Hematopoietic multipotent progenitor cell (in vitro differentiated cells): ENCODE measurements at places on chromosomes 13 and 19.

GRCh38 chr13:26926371-26926770 lies 165.8 kb upstream of the GPR12 start:
- DNase-seq = no peak

GRCh38 chr19:13038306-13039210 lies 43.3 kb downstream of the NFIX start:
- no peak for DNase-seq

- DNase-seq = peak; percentile 25
Observed at GRCh38 chr19:18488838-18489626, 32.8 kb downstream of the ELL start.

DNA sequence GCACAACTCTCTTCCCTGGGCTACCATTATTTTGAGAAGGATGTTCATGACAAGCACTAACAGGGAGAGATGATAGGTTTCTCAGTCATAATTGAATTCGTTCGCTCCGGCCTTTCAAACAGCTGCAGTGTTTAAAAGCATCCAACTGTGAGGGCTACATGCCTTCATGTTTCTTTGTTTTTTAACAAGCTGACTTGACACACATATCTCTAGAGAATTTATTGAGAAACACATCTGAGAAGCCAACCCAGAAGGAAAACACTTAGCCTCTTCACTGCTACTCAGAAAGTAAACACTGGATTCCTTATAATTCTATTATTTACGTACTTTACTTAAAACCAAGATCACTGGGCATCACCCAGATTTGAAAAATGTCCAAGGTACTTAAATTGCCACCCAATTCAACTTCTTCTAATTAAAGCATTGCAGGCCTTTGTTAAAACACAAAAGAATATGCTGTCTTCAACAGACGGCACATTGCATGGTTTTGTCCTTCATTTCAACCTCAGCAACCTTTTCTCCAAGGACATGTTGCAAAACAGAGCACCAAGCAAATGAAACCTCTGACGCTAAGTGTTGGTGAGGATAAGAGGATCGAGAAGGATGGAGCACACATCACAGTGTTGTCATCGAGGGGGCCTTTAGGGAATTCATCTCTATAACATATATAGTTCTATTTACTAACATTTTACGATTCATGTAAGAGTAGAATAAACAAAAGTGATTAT lies 75.8 kb downstream of the TBC1D4 start:
- DNase-seq = no peak

DNA sequence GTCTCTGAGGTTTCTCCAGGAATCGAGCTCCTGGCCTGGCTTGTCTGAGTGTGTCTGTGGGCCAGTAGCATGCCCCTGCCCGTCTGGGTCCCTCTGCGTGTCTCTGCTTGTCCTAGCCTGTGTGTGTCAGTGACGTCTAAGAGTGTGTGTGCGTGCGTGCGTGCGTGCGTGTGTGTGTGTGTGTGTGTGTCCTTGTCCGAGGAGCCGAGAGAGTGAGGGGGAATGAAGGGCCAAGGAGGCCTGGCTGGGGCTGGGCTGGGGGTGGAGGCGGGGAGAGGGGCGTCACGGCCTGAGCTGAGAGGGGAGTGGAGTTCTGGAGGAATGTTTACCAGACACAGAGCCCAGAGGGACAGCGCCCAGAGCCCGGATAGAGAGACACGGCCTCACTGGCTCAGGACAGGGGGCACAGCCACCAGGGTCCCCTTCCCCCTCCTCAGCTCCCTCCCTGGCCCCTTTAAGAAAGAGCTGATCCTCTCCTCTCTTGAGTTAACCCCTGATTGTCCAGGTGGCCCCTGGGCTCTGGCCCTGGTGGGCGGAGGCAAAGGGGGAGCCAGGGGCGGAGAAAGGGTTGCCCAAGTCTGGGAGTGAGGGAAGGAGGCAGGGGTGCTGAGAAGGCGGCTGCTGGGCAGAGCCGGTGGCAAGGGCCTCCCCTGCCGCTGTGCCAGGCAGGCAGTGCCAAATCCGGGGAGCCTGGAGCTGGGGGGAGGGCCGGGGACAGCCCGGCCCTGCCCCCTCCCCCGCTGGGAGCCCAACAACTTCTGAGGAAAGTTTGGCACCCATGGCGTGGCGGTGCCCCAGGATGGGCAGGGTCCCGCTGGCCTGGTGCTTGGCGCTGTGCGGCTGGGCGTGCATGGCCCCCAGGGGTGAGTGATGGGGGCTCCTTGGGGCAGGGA lies at the start of gene AXL:
Gene AXL, plus strand, starts transcription at position 609 of the 893 bp plus-strand sequence. Its CDS starts 170 bp downstream, at position 779.
- no peak for DNase-seq

DNA sequence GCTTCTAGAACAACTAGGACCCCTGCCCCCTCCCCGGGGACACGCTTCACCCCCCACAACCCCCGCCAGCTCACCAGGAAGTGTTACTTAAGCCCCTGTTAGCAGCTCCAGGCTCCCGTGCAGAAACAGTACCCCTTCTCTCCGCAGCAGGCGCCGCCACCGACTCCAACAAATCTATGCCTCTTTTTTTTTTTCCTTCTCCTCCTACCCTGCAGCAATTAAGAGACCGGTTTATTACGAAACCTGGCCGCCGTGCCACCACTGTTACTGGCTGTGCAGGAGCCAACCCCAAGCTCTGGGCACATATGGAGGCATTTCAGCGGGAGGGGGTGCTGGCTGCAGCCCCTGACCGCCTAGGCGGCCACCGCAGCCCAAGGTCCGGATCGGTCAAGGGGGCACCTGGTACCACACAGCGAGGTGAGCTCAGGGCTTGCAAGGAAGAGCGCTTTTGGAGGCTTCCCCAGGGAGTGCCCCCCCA lies 2.4 kb downstream of the GADD45B start:
- peak; percentile 85 for DNase-seq

DNA sequence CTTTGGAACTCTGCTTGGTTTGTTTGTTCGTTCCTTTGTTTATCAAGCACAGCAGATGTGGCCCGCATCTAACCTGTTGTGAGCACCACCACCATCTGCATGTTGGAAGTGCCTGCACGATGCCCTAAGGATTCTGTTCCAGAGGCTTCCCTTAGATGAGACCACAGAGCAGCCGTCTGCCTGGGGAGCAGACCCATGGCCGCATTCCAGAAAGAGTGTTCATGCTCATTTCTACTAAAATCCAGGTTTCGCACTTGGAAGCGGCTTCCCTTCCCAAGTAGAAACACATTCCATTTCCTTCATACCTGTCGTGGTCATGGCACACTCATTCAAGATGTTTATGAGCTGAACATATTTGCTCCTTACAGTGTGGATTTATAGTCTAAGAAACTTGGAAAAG lies 27.2 kb downstream of the COL4A2 start:
- no peak for DNase-seq

GRCh38 chr13:86954341-86954740 lies 716.8 kb upstream of the SLITRK5 start:
- DNase-seq = no peak

- no peak for DNase-seq
Observed at GRCh38 chr19:48444936-48445200, 915 bp upstream of the GRWD1 start.

DNA sequence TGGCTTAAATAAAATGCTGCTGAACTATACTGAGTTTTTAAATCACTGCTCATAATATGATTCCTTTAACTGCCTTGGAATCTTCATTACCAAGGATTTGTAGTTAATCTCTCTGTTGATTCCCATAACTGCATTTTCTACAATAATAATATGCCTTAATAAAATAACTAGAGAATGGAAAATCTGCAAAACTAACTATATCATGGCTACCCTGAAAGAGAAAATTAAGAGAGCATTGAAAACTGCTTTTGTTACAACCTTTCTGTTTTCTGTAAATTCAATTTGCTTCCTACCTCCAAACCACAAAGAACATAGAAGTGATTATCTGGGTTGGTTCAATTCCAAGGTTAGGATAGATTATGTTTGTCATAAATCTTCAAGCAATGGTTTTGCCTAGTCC lies 202.8 kb upstream of the ATXN8OS start:
- no peak for DNase-seq

DNA sequence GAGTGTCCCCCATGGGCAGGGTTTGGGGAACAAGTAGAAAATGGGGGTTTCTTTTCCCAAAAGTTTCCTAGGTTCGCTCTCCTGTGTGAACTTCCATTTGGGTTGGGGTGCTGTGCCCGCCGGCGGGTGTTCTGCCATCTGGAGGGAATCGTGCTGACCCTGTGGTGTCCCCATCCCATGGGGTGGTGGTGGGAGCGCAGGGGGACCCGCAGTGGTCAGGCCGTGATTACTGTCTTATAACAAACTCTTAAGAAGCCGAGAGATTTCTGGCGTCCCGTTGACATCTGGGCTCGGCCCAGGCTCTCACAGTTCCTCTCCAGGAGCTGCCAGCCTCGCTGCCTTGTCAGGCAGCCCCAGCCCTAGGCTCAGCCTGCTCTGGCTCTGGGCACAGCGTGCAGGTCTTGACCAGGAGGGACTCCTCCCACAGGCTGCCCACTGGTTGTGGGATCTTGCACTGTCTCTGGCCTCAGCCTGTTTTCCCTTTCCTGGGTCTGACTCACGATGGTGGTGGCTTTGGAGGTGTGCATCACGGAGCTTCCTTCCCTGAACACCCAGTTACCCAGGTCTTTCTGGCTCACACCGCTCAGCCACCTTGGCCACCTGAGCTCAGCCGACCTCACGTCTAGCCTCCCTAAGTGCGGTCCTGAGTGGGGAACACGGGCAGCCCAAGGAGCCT lies 34.5 kb downstream of the PLEKHJ1 start:
- no peak for DNase-seq

DNA sequence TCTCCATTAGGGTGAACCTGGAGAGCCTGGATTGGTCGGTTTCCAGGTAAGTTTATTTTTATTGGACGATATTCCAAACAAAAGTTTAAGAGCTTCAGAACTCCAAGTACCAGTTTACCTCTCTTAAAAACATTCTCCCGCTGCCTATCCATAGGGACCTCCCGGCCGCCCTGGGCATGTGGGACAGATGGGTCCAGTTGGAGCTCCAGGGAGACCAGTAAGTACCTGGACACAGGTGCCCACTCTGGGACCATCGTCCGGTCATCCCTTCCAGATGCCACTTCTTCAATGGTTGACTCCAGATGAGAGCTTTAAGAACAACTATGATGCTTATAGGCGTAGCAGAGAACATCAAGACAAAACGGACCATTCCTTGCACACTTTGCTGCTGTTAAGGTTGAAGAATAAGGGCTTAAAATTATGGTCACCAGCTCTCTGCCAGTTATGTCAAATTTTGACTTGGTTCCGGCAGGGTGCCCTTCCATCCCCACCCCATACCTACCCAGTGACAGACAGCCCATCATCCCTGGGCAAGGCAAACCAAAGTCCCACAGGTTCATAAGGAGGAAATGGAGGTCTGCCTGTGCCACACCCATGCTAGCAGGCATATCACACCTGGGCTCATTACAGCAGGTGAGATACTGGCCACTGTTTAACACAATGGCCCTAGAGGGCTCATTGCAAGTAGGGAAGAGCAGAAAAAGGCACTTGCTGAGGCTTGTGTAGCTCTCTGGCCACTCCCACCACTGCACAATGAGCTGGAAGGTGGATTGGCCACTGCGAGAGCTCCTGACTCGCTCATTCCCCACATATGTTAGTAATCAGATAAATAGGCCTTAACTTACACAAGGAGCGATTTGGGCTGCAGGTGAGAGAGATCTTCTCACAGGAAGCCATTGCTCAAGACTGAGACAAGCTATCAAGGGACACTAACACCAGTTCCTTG lies 123.6 kb downstream of the COL4A2 start:
- DNase-seq = no peak

DNA sequence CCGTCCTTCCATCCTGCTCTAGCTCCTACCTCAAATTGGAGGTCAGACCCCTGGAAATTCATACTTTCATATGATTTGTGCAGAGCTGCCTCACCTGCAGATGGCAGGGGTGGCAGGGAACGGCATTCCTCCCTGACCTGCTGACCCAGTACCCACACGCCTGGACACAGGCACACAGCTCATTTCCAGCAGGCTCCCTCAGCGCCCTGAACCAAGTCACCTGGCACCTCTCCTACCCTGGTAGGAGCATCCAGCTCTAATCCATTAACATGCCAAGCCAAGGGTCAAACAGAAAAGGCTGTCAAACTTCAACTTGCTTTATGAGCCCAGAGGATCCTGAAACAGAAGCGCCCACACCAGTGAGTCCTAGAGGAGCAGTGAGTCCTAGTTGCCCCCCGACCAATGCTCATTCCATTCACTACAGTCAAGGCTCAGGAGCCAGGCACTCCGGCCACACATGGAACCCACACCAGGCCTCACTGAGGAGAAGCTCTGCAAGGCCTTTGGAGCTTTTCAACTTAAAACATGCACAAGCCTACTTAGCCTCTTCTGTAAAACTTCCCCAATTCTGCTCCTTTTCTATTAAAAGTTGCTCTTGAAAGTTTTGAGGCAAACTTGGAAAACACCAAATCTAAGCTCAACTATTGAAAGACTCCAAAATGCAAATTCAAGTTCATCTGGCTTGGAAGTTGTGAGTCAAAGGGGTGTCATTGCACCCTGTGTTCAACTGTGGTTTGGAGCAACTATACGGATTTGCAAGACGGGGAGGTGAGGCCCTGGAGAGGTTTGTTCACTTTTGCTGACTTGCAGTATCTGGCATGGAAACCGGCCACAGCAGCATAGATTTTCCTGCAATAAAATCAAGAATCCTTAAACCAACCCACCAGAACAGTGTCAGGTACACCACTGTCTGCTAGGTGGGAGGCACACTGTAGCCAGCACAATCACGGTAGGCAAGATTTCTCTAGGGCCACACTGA lies 96.7 kb downstream of the CRYL1 start:
- DNase-seq = no peak

GRCh38 chr13:57425531-57425930 lies 206.0 kb upstream of the PCDH17 start:
- no peak for DNase-seq

DNA sequence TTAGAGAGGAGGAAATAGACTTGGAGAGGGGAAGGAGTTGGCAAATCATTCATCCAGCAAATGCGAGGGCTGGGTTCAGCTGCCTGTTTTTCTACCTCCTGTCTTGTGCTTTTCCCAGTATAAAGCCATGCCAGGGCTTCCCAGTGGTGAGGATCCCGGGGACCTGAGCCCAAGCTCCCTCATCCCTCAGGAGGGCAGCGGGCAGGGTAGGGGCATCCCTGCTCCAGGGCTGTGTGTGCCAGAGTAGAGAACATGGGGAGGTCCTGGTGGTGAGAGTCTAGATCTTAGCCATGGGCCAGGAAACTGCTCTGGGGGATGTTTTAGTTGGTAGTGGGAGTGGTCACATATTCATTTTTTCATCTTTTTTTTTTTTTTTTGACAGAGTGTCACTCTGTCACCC lies 43.6 kb downstream of the GPR12 start:
- DNase-seq = no peak

DNA sequence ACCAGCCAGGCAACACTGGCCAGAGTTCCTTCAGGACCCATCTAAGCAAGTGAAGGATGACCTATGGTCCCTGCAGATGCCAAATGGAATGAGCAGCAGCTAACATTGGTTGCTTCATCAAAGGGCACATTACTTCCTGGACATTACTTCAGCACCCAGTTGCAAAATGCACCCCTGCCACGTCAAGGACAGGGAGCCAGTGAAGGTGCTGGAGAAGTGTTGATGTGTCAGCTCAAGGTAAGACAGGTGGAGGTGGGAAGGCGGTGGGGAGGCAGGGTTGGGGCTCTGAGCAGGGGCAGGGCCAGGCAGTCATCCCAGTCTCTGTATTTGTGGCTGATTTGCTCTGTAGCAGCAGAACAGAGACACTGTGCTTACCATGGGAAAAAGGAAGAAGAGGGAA lies 14.6 kb downstream of the CSNK1A1L start:
- DNase-seq = no peak
